Muscle of arm (tissue), 14 donors: ENCODE measurements at places on chromosomes 7 and 10. TPM values are rescaled to one million over a fixed set of nuclear protein-coding genes. Genes with fewer than 3 reads are reported as not detected.

DNA sequence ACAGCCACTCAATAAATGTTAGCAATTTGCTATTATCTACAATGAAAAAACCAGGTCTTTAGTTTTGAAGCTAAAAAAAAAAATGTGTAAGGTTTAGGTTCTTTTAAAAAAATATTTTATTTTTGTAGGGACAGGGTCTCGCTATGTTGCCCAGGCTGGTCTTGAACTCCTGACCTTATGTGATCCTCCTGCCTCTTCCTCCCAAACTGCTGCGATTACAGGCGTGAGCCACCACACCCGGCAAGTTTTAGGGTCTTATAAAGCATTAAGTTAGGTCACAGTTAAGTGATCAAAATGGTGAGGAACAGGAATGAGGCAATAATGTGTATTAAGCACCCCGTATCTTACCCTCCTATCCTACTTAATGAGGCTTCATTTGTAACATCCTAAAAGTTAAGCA lies 774 bp downstream of the SEM1 start:
- no peak for DNase-seq

DNA sequence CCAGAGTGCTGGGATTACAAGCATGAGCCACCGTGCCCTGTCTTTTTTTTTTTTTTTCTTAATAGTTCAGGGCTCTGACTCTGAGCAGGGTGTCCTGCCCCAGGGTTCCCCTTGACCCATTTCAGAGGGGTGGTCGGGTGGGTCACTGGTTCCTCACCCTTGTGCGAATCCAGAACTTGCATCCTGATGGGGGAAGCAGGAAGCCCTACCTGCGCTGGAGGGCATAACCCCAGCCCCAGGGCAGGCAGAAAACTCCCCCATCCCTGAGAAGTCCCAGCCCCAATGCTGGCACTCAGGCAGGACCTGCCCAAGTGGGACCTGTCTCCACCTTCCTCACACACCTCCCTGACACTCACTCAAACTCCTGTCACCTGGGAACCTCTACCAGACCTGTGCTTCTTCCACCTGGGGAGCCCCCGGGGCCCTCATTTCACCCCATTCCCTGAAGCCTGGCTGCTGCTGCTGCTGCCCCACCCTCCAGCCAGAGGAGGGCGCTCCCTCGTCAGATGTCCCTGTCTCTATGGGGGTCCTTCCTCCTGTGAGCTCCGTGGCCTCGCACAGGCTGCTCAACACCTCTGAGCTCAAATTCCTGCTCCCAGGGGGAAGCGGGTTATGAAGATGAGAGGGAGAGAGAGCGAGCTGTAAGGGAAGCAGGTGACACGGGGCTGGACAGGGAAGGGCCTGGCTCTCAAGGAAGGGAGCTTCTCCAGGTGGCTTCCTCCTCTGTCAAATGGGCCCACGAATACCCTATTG lies 15.1 kb upstream of the ZNF273 start:
- no peak for DNase-seq

RET gene
- 3.2 TPM for polyA plus RNA-seq

SYCE1 gene
- polyA plus RNA-seq: 0.14 TPM
